ENCODE measurements at places on chromosomes 7 and 10.

DNA sequence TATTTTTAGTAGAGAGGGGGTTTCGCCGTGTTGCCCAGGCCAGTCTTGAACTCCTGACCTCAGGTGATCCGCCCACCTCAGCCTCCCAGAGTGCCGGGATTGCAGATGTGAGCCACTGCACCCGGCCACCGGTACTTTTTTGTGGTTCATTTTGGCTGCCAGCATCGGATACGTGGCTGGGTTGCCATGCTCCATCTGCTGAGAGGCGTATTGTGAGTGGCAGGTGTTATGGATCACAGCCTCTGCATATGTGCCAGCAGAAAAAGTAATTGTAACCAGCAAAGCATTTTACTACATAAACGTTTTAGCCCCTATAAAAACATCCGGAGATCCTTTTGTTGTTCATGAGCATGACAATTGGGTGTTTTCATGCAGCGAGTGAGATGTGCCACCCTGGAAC lies 7.1 kb downstream of the FOXK1 start:
- no peak for DNase-seq

GRCh38 chr7:123972831-123973230 lies 47.8 kb downstream of the SPAM1 start:
- DNase-seq: no peak

- no peak for DNase-seq
These were observed 6.5 kb upstream of the CHST3 start for GRCh38 chr10:71957546-71958275.

DNA sequence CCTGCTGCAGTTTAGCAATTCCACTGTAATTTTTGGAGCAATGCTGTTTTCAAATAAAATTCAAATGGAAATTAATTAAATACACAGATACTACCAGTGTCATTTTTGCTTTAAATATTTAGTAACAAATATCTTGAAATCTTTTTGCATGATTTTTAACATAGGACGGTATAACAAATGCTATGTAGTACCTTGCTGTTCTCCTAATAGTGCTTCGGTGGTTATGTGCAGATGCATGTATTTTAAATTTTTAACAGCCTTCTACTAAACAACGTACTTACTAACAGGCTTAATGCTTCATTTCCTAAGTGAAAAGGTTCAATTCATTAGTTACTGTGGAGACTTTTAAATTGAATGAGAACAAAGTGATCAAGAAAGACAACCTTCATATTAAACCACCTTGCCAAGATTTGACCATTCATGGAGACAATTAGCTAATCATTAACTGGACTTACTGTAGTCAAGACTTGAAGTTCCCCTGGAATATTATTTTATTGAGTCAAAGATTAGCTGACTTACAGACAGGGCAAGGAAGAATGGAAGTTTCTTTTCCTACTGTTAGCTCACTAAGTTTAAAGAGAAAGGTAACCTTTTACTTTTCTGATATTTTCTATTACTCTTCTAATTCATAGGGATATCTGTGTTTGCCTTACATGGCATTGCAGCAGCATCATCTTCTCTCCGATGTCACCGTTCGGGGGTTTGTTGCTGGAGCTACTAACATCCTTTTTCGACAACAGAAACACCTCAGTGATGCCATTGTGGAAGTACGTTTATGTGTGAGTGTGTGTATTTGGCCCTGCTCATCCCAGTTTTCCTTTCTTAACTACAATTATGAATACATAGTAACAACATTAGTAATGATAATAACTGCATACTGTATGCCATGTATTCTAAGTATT lies 74.3 kb downstream of the AVL9 start:
- no peak for DNase-seq

DNA sequence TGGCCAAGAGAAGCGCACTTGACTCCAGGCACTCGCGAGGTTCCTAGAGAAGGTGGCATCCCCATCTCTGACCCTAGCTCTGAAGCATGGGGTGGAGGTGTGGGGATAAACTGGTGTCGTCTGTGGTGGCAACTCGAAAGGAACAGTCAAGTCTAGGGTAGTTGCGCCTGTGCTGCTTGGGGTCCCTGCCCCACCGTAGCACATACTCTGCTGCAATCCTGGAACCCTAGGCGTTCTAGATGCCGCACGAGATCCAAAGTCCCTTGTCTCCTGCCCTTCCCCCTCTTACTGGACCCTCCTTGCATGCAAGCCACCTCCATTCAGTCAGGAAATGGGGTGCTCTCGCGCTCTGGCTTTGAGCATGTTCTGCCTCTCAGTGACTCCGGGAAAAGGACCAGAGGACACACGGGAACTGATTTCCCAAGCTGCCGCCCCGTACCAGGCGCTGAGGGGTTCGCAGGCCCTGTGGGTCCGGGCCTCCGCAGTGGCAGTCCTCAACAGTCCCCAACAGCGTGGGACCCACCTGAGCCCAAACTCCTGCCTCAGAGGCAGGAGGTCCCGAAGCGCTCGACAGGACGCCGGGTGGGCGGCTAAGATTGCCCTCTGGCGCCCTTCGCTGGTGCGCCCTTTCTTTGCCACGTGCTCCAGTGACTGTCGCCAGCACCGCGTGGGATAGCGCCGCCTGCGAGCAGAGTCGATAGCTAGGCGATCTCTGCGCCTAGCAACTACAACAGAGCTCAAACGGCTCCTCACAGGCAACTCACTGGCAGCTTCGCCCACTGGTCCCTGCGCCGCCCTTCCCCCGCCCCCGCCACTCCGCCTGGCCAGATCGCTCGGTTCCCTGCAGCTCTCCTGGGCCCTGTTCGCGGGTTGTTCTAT lies 452.0 kb downstream of the REEP3 start:
- DNase-seq: no peak

DNA sequence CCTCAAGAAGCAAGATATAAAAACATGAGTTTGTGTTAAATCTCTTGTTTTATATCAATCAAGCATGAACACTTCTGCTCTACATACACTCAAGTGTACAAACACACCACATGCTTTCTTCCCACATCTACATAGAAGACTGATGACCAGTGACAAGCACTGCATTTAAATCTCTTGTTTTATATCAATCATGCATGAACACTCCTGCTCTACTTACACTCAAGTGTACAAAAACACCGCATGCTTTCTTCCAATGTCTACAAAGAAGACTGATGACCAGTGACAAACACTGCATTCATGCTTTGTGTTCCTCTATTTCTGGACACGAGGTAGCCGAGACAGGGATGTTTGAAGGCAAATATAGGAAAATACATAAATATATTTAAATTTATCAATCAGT lies 642.0 kb upstream of the PFKP start:
- DNase-seq: no peak

- no peak for DNase-seq
These were observed 19.1 kb upstream of the GPAM start for GRCh38 chr10:112202561-112203241.

DNA sequence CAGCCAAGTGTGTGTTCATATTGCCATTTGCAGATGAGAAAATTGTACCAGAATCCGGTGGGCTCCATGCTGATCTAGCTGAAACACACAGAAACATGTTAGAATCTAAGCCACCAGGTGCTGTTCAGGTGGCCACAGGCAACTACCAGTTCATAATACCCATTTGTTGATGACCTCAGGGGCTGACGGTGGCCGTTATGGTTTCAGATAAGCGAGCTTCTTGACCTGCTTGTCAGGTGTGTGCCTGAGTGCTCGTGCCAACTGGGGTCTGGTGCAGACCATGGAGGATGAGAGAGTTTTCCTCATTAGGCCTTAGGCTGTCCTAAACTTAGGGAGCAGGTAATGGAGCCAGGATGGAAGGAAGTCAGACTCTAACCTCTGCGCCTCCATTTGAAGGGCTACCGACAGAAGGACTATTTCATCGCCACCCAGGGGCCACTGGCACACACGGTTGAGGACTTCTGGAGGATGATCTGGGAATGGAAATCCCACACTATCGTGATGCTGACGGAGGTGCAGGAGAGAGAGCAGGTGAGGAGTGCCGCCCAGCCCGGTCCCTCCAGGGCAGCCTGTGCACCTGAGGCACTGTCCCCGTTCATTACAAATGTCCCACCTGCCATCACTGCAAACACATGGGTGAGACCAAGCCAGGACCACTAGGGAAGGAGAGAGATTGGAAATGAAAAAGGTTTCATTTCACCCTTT lies 53.1 kb downstream of the MKI67 start:
- DNase-seq: no peak

- DNase-seq: no peak
These were observed 126.0 kb downstream of the SKIDA1 start for GRCh38 chr10:21399392-21400035.

DNA sequence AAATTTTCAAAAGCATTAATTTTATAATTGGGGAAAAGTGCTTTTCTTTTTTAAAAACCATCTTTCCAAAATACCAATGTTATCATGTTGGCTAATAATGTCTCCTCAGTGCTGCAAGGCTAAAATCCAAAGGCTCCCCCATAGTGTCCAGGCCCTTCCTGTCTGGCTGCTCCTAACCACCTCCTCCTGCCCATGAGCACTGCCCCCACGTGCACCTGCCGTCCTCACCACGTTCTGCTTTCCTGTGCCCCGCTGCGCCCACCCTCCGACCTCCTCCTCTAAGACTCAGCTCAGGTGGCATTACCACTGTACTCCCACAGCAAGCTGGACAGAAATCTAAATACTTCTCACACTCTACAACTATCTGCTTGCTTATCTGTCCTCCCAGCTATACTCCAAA lies 17.7 kb downstream of the PAXIP1 start:
- no peak for DNase-seq

DNA sequence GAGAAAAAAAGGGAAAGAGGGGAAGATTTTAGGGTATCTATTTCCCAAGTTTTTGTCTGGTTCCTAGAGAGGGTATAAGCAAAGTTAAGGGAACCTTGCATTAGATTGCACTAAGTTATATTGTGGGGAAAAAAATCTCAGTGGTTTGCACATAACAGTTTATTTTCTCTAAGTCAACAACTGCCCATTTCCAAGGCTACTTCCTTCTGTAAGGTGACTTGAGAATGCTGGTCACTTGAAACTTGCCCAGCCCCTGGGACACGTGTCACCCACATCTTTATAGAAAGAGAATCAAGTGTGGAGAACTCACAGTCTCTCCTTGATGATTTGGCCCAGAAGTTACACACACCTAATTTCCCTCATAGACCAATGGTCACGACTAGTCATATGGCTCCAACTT lies 488.6 kb upstream of the PODXL start:
- DNase-seq: no peak

- no peak for DNase-seq
These were observed 63.1 kb downstream of the MICALL2 start for GRCh38 chr7:1396195-1396594.

DNA sequence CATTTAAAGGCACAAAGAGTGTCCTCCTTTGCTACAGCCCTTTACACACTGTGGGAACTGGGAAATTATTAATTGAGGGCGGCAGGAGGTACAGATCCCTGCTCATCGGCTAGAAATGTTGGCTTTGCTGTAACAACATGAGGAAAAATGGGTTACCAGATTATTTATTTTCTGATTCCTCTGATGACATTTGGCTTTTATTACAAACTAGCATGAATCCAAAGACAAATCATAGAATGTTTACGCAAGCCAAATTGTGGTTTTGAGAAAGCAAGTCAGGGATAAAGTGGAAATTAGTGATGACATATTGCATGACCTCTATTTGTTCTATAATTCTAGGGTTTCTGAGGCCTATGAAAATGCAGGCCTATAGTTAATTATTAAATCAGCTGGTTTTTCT lies 126.1 kb upstream of the TMEM196 start:
- no peak for DNase-seq

DNA sequence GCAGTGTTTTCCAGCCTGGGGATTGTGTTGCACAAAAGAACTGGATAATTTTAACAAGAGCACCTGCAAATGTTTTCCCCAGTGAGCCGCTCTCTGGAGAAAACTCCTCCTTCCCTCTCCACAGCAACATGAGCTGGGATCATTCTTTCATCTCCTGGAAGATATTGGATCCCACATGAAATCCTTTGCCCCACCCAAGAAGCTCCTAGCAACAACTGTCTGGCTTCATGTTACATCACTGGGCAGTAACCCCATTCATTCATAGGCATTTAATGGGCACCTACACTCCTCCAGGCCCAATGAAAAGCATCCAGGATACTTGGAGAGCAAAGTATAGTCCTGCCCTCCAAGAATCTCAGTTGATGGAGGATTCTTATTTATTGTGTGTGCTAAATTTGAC lies 27.2 kb downstream of the LSM5 start:
- no peak for DNase-seq

GRCh38 chr10:122421742-122422141 lies 32.7 kb upstream of the ARMS2 start:
- DNase-seq: no peak

DNA sequence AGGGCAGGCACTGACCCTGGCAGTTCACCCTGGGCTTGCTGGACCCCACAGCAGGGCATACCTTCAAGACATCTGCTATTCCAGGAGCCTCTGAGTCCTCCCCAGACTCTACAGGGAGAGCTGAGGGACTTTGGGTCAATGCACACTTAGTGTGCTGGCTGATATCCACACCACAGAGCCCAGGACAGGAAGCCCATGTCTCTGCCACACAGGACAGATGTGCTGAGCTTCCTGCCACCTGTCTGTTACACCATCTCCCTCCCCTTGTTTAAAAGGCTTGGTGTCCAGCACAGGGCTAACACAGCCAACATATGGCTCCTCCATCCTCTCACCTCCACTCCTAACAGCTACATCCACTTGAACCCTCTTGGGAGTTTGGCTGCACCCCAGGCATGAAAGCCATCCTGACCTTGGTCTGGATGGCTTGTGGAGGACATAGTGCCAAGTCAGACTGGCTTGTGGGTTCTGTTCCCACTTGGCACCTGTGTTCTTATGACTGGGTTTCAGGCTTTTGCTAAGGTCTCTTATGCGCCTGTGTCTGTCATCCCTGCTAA lies 529.8 kb downstream of the GALNT17 start:
- DNase-seq: no peak
